Right kidney (tissue), 9 donors: ENCODE measurements at places on chromosomes 4 and X.
A peak's percentile ranks its signal among the peaks of the same experiment; 100 is the strongest.

- no peak for DNase-seq
Measured at GRCh38 chr4:16757080-16757521, 141.3 kb downstream of the LDB2 start.

GRCh38 chr4:158652920-158653319 lies 18.8 kb downstream of the C4orf46 start:
- no peak for DNase-seq

- DNase-seq, result no peak
Measured at GRCh38 chrX:13285693-13286092, 34.2 kb downstream of the ATXN3L start.

DNA sequence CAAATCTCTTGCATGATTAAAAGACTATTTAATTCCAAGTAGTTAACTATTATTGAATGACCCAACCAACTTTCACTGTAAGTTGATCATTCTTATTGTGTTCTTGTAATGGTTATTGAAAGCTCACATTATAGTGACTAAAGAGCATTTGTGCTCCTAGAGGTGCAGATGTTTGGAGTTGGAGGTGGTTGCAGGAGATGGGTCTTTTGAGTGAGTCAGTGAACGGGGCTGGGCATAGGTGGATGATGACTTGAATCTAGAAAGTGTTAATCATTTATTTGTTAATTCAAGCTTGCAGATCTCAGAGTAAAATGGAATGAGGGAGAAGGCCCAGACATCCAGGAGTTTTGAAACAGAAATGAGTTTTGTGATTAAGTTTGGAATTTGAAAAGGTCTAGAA lies 13.7 kb downstream of the NWD2 start:
- no peak for DNase-seq

- DNase-seq, result no peak
Measured at GRCh38 chrX:24259544-24260240, 54.2 kb downstream of the SUPT20HL2 start.

DNA sequence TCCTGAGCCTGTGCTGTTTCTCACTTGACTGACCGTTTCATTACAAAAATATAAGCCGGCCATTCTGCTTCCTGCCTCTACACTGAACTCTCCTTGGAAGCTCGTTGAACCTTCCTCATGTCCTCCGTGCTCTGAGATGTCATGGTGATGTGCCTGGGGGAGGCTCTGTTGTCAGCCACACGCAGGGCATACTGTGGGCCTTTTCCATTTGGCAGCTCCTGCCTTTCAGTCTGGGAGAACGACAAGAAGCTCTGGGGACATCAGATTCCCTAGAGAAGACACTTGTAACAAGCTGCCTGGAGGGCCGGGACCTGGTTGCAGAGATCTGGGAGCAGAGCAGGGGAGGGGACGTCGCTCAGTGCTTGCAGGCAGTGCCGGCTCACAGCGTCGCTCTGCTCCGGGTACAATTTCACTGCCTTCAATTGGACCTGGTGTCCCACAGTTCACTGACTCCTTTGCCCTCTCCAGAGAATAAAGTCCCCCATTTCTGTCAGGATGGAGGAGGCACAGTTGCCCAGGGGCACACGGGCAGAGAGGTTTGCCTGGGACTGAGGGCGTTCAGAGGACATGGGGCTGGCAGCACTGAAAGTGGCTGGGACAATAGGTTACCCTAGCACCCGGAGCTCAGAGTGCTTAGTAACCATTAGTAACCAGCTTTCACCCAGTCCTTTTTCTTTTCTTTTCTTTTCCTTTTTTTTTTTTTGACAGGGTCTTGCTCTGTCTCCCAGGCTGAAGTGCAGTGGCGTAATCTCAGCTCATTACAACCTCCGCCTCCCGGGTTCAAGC lies 19.1 kb upstream of the MECP2 start:
- peak; percentile 32 for DNase-seq

DNA sequence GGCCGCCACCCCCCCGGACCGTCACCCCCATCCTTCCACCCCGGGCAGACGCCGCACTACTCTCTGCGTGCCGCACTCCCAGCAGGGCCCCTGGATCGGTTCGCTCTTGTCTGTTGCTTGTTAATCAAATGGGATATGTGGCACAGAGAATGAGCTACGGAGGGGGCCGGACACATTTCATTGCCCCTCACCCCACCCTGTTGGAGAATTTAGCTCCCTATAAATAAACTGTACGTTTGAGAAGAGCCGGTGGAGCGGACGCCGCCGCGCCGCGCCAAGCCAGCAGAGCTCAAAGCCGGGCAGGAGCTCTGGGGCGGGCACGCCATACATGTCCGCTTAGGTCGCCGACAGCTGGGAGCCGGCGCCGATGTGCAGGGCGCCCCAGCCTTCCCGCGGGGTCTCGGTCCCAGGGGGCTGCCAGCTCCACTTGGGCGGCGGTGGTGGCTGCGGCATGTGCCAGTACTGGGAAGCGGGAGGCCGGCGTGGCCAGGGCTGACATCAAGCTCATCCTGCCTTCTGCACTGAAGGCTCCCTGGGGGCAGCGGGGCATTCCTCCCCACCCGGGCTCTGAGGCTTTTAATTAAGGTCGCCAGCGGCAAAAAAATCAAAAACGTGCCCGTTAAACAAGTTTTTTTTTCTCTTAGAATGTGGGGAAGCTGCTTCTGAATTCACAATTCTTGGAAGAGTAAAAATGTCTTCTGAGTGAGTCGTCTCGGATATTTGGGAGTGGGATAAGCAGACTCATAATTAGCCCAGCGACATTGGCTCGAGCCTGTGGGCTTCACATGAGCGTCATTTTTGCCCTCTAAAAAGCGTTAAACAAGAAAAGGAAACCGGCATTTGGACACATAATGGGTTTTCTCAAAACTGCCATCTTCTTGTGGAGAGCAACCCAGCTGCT lies 1.1 kb upstream of the PCDH19 start:
- peak; percentile 63 for DNase-seq

- no peak for DNase-seq
Measured at GRCh38 chr4:25892796-25893195, 21.2 kb upstream of the SMIM20 start.

GRCh38 chr4:148982200-148982599 lies 540.0 kb upstream of the NR3C2 start:
- DNase-seq, result no peak

GRCh38 chrX:41332408-41333002 lies 1.5 kb upstream of the DDX3X start:
- DNase-seq, result no peak

DNA sequence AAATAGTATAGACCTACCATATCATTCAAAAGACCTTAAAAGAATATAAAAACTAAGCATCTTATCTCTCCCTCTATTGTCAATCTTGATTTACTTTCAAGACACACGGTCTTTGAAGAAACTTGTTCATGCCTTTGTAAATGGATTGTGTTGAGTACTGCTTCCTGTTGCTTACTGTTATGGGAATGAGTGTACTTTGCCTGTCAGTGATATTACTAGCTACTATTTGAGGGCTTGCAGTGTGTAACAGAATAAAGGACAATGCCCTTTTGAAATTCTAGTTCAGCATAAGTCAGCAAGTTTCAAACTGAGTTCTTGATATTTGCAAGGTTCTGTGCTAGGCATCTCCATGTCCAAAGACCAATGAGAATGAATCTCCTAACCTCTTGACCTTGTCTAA lies 36.0 kb downstream of the CDKL5 start:
- no peak for DNase-seq

DNA sequence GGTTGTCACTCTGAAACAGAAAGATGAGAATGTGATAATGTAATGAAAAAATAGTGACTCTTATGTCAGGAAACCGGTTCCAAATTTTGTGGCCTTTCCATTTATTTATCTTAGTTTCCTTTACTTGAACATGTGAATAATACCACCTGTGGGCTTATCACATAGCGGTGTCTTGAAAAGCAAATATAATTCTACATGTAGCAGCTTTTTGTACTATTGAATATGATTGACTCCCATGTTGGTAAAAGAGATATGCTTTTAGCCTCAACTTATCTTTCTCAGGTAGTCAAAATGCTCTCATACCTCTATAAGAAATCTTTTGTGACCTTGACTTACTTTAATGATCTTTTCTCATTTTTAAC lies 12.0 kb downstream of the PRDM8 start:
- DNase-seq, result no peak

DNA sequence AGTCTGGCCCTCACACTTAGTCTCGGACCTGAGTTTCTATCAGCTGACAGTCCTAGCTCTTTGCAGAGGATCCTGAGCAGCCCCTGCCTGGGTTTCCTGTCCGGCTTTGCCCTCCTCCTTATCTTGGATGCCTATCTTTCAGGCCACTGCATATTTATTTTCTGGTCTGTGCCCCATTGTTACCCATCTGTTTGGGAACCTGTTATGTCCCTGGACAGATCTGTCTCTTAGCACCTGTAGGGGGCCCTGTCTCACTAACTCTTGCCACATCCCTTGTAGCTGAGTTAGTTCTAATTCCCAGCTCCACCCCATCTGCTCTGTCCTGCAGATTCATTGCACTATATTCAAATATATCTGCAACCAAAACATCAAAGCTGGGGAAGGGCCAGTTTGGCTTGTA lies 514.9 kb upstream of the LCORL start:
- no peak for DNase-seq

DNA sequence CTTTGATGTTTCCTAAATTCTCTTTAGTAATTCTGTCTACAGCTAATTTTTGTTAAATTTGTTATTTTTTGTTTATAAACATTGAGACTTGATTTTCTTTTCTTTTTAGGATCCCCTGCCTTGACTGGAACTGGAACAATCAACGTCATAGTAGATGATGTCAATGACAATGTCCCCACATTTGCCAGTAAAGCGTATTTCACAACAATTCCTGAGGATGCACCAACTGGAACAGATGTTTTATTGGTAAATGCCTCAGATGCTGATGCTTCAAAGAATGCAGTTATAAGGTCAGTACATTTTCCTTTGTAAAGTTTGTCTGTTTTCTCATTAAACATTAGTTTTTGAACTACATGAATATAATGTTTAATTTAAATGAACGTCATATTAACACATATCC lies 119.4 kb downstream of the FAT4 start:
- no peak for DNase-seq

DNA sequence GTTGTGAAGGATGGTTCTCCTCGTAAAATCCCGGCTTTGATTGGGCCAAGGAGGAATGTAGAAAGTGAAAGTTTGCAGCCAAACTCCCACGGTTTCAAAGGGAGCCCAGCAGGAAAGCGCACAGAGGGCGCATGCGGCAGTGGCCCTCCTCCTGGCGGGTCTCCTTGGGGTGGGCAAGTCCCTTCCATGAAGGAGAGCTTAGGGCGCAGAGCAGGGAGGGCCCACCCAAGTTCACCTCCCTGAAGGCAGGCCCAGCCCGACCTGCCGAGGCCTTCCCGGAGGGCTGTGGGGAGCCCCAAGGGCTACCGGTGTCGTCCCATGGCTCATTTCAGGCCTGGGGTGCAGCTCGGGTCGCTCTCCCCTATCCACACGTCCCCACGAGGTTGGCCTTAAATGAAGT lies 2.0 kb downstream of the PDZD4 start:
- DNase-seq, result no peak

- no peak for DNase-seq
Measured at GRCh38 chr4:183594823-183595222, 64.2 kb downstream of the RWDD4 start.

DNA sequence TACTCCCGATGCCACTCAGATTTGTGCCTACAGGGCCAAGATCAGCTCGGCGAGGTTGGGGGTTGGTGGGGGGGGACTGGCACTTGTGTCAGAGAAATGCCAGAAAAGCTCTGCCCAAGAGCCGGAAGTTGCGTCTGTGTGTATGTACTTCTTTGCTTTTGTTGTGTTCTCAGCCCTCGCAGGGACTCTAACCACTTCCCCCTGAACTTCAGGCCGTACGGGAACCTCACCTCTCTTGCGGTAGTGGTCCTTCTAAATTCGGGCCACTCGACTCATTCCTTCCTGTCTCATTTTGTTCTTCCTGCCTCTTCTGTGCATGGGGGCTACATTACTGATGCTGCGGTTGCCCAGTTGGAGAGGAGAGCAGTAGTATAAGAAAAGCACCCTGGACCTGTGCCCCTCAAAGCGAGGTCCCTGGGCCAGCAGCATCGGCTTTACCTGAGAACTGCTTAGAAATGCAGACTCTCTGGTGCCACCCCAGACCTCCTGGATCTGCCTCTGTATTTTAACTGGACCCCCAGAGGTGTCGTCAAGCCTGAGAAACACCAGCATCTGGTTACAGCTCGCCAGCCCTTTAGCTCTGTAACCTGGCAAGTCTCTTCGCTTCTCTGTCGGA lies 146.3 kb upstream of the RPS6KA3 start:
- no peak for DNase-seq

- DNase-seq, result no peak
Measured at GRCh38 chr4:38381788-38382187, 282.2 kb upstream of the KLF3 start.

- no peak for DNase-seq
Measured at GRCh38 chr4:74642006-74642405, 152.3 kb downstream of the BTC start.

DNA sequence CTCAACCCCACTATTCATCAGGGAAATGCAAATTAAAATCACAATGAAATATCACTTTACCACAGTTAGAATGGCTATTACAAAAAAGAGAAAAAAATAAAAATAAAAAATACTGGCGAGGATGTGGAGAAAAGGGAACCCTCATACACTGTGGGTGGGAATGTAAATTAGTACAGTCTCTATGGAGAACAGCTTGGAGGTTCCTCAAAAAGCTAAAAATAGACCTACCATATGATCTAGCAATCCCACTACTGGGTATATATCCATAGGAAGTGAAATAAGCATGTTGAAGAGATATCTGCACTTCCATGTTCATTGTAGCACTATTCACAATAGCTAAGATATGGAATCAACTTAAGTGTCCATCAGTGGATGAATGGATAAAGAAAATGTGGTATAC lies 50.5 kb upstream of the PAGE1 start:
- DNase-seq, result no peak

DNA sequence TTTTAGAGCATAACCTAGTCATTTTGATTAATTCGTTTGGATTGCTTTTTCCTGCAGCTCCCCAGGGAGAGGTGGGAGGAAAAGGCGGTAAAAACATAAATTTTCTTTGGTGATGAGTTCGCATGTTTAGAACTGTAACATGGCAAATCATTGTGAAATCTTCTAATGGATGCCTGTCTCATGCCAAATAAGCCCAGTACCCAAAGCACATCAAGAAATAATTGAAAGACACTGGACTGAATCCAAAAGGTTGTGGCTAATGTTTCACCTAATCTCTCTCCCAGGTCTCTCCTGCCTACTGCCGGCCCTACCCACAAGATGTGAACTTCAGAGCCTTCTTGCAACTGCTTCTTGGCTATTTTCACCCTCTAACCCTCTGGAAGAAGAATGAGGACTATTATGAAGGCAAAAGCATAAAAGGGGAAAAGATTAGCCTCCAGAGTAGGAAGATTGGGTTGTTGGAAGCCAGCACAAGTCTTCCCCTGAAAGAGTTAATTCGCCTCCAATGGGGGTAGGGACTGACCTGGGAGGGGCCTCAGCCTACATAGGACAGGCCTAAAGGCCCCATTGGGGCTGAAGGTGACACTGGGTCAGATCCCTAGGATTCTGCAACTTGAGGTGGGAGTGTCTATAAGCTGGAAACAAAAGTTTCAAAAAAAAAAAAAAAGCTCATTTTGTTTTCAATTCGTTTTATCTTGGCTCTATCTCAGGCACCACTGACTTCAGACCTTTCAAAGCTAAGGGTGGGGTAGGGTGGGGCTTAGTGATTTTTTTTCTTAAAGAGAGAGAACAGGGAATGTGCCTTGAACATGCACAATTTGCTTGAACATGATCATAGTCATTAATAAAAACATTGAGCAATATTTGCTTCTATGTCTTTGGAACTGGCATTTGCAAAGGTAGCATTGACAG lies 278.6 kb upstream of the KLF3 start:
- DNase-seq, result peak; percentile 34
